Muscle of arm (tissue), 14 donors: ENCODE measurements at places on chromosomes 6 and 20.

GRCh38 chr6:157885211-157885788 is 62.3 kb downstream of the SNX9 start:
- DNase-seq: no peak

- no peak for DNase-seq
Measured at GRCh38 chr6:26516481-26517427, 16.7 kb downstream of the BTN1A1 start.

DNA sequence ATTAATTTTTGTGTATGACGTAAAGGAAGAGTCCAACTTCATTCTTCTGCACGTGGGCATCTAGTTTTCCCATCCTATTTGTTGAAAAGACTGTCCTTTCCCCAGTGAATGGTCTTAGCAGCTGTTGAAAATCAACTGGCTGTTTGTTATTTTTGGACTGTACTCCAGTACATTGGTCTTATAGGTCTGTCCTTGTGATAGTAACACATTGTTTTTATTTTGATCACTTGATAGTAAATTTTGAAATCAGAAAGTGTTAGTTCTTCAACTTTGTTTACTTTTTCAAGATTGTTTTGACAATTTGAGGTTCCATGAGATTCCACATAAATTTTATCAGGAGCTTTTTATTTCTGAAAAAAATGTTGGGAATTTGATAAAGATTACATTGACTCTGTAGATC is 280.2 kb upstream of the FOXQ1 start:
- DNase-seq: no peak

GRCh38 chr20:8646716-8647115 is 422.2 kb upstream of the PLCB4 start:
- no peak for DNase-seq

- no peak for DNase-seq
Measured at GRCh38 chr6:147974376-147974775, 368.3 kb upstream of the SASH1 start.

- no peak for DNase-seq
Measured at GRCh38 chr6:43893073-43893472, 123.1 kb downstream of the VEGFA start.

DNA sequence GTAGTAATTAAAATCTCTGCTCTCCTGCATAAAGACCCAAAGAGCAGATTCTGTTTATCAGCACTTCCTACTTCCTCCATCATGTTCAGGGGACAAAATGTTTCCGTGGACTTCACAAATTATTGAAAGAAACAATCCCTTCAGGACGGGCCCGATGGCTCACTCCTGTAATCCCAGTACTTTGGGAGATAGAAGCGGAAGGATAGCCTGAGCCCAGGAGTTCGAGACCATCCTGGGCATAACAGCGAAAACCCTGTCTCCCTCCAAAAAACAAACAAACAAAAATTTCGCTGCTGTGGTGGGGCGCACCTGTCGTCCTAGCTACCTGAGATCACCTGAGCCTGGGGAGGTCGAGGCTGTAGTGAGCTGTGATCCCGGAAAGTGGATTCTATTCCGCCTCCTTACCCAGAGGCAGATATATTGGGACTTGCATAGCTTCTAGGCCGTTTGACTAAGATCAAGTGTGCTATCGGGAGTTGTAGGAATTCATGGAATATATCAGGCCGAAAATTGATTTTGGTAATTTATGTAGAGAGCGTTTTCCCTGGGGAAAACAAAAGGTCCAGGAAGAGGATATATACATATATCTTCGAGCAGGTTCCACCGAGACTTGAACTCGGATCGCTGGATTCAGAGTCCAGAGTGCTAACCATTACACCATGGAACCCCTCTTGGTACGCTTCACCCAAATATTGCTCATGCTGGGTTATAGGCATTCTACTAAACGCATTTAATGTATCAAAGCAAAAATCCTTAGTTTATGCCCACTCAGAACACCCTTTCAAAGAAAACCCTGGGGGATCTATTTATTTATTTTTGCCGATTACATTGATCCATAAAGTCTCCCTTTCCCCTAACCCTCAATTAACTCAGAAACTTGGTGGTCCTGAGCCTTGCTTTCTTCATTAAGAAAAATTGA is 74.5 kb upstream of the ZNF184 start:
- no peak for DNase-seq

GRCh38 chr20:21862259-21862946 is 156.9 kb downstream of the PAX1 start:
- DNase-seq: no peak

GRCh38 chr6:84775751-84776150 is 11.4 kb upstream of the TBX18 start:
- no peak for DNase-seq

- no peak for DNase-seq
Measured at GRCh38 chr6:63487103-63487813, 85.0 kb upstream of the LOC128125822 start.

- DNase-seq: no peak
Measured at GRCh38 chr6:80907831-80908230, 801.4 kb downstream of the BCKDHB start.

GRCh38 chr6:46772762-46773161 is 20.4 kb upstream of the MEP1A start:
- DNase-seq: peak; percentile 18

- DNase-seq: no peak
Measured at GRCh38 chr20:31833130-31833930, 12.1 kb downstream of the FOXS1 start.

DNA sequence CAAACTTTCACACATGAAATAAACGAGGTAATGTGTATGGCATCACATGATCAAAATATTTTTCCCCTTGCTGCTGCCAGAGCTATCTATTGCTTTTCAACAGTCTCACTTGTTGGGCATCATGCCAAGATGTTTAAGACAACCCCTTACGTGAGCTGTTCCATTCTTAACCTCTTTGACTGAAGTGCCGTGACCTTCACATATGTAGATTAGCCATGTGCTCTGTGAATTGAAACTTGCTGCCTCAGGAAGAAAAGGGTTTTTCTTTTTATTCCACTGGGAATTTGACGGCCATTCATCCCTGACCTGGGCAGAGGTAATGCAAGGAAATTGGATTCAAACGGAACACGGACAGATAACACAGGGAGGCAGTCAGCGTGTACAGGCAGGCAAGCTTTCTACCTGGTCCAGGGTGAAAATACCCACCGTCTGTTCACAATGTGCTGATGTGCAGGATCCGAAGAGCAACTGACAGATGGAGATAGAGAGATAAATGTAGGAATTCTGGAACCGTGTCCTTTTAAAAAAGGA is 14.2 kb downstream of the ARID1B start:
- DNase-seq: peak; percentile 37

DNA sequence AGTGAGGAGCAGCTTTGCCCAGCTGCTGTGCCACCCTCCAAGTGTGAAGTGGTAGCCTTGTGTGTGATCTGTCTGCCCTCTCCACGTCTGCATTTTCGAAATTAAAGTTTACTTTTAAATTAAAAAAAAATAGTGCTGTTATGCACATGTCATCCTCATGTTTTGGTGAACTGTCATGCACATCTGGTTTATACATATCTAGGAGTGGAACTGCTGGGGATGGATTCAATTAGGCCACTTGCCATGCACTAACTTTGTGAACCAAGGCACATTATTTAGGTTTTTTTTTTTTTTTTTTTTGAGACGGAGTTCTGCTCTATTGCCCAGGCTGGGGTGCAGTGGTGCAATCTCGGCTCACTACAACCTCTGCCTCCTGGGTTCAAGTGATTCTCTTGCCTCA is 3.6 kb downstream of the GTSF1L start:
- DNase-seq: peak; percentile 12

- DNase-seq: peak; percentile 33
Measured at GRCh38 chr20:40470445-40471260, 218.4 kb downstream of the MAFB start.

GRCh38 chr20:10551732-10552724 is 116.9 kb downstream of the SLX4IP start:
- no peak for DNase-seq

DNA sequence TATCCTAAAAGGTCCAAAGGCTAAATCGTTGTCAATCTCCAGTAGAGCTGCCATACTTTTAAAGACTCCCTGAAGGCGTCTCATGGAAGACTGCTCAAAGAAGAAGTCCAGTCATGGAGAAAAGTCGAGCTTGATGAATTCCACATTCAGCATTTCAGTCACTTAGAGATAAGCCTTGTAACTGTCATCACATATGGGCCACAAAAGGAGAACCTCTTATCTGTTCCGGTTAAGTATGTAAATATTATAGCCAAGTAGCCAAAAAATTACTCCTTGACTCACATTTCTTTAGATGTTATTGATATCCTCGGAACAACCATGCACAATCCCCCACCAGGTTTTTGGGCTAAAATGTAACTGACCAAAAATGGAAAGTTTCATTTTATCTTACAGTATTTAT is 9.8 kb upstream of the CNKSR3 start:
- no peak for DNase-seq

DNA sequence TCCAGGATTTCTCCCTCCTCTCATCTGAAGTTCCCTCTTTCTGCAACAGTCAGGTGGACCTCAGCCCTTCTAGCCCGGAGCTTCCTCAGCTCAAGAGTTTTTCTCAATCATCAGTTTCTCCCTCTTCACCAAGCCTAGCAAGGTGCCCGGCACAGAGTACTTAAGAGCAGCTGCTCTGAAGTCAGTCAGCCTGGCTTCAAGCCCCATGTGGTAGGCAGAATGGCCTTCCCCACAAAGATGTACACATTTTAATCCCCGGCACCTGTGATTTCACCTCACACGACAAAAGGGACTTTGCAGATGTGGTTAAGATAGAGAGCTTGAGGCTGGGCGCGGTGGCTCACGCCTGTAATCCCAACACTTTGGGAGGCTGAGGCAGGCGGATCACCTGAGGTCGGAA is 15.1 kb upstream of the RBPJL start:
- no peak for DNase-seq

- no peak for DNase-seq
Measured at GRCh38 chr6:109612268-109612667, 78.7 kb downstream of the AK9 start.

- DNase-seq: no peak
Measured at GRCh38 chr6:142842418-142843261, 102.3 kb downstream of the HIVEP2 start.

GRCh38 chr6:36095497-36096391 is 34.6 kb upstream of the MAPK13 start:
- DNase-seq: no peak

DNA sequence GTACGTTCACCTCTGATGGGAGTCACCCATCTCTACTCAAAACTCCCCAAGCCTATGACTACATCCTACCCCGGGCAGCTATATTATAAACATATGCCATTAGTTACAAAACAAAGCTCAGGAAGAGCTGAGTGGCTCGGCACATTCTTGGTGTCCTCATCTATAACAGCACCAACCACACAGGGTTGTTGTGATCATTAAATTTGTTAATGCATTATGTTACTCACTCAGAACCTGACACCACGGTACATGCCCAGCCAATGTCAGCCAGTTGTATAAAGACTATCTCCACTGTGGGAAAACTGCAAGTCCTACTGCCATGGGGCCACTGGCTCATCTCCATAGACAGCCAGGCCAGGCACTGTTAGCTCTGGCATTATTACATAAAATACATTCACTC is 7.7 kb downstream of the CDK5RAP1 start:
- no peak for DNase-seq

GRCh38 chr6:36129941-36130666 is at the start of gene MAPK13:
TSS of gene MAPK13 (plus strand) at chr6:36130513. CDS start at chr6:36130583, 70 bp downstream.
- DNase-seq: no peak

DNA sequence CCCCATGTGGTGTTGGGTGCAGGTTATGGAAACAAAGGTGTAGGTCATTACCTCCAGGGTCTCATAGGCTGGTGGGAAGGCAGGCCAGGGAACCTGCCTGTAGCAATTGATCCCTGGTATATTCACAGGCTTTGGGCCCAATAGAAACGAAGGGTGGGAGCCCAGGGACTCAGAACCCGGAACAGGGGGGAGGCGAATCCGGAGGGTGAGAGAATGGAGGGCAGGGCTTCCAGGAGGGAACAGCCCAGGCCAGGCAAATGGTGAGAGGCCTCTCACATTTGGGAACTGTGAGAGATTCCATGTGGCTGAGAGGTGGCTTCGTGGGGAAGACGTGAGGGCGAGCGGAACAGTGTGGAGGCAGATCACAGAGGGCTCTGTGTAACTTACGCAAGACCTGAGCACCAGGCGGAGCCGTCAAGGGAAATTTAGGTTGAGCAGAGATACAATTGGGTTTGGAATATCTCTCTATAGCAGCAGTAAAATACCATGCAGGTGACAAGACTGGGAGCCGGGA is 267.1 kb downstream of the ERMARD start:
- DNase-seq: no peak

GRCh38 chr6:108748055-108748454 is 100.2 kb upstream of the ARMC2 start:
- DNase-seq: no peak

DNA sequence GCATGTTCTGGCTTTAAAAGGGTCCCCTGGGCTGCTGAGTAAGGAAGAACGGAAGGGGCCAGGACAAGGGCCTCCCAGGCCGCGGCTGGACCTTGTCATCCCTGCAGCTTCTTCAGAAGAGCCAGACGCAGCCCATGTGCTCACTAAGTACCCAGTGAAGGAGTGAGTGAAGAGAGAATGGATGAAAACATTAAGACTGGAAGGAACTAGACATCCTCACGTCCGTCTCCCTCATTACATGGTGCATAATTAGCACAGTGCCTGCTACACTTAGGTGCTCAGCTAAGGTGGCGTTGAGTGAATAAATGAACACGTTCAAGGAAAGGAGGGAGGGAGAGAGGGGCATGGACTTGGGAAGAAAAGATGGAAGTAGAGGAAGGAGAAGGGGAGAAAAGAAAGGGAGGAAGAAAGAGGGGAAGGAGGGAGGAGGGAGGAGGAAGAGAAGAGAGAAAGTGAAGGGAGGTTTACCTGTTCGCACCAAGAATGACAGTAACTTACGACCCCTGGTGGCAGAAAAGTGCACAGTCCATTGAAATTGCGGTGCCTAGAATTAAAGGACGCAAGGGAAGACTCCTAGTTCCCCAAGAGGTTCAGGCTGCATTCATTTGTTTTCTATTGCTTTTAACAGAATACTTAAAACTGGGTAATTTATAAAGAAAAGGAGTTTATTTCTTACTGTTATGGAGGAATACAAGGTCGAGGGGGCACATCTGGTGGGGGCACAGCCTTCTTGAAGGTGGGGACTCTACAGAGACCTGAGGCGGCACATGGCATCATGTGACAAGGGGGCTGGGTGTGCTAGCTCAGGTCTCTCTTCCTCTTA is 8.0 kb downstream of the TP53RK start:
- DNase-seq: peak; percentile 57

- DNase-seq: no peak
Measured at GRCh38 chr6:70819646-70820045, 137.2 kb downstream of the B3GAT2 start.

DNA sequence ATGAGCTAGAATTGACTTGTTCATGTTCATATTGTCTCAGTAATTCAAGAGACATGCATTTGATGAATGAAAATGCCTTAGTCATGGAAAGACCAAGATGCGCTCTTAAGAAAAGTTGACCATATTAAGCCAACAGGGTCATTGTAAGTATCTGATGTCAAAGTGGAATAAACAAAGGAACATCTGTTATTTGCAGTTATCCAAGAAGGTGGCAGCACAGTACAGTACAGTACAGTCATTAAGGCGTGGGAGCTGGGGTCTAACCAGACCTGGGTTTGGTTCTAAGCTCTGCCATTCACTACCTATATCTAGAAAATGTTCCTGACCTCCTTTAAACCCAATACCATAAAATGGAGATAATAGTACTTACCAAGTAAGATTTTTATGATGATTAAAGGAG is 178.1 kb downstream of the BACH2 start:
- no peak for DNase-seq
